ENCODE measurements at places on chromosomes 7 and 10.

DNA sequence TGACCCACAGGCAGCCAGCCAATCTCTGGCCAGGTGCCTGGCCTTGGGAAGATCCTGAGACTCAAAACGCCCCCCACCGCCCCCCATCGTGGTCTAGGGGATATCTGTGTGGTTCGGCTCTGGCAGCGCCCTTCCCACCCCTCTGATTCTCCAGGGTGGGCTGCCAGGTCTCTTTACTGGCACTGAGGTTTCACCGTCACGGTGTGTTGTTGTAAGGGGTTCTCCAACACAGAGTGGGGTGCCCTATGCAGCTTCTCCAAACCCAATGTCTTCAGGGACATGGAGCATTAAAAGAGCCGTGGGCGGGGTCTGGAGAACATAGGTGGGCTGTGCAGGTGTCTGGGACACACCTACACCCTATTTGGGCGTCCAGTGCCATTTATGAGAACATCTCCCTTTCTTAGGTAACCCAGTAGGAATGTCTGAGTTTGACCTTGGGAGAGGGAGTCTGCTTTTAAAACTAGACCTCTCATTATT, 1.5 kb downstream of the MAFK start:
- no peak for DNase-seq

- no peak for DNase-seq
These were observed 92.0 kb downstream of the TCERG1L start for GRCh38 chr10:131219584-131219886.

- DNase-seq = no peak
These were observed 85.6 kb upstream of the IMMP2L start for GRCh38 chr7:111647881-111648280.

- DNase-seq = no peak
These were observed 270.3 kb downstream of the ELFN1 start for GRCh38 chr7:1940402-1940786.

DNA sequence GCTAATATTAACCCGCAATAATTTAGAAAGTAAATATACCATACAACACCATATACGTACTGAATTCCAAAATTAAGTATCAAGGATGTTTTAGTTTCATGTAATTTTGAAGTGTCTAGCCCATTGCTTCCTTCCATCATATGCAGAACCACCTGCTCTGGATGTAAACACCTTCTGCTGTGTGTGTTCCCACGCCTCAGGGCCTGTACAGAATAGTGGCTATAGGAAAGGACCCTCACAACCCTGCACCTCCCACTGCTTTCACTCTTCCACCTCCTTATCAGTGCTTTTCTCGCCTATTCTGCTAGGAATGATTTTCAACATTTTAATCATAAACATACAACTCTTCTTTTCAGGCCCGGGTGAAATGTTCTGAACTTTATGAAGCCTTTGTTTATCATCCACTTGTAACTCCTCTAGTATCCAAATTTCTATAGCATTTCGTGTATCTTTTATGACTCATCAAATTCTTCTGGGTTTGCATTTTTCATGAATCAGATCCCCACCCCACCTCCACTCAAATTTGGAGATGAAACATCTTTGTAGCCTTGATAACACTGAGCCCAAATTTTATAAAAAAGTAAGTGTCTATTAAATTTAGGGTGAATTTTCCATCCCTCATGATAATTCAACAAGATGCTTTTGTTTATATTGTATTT, 1106.8 kb upstream of the C7orf33 start:
- DNase-seq = no peak

DNA sequence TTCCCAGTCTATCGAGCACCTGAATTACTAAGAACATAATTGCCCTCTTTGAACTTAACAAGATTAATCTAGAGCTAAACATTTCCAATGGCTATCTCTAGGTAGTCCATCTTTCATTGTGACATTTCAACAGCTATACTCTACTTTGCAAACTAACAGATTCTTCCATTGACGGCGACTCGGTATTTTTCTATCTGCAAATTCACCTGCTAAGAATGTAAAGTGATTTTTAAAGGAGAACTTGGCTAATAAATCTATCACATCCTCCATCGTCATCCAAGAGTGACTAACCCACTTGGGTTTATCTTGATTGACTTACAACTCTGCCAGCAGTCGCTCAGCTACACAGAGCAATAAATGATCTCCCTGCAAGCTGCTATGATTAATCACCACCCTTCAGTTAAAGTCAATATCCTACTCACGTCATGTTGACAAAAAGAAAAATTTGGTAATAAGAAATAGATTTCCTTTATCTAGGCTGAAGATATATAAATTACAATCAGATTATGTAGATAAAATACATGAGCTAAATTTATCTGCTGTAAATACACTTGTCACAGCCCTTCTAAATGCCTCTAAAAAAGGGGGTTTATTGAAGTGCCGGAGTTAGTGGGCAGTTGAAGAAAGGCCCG, 99.5 kb downstream of the SFMBT2 start:
- DNase-seq = no peak

DNA sequence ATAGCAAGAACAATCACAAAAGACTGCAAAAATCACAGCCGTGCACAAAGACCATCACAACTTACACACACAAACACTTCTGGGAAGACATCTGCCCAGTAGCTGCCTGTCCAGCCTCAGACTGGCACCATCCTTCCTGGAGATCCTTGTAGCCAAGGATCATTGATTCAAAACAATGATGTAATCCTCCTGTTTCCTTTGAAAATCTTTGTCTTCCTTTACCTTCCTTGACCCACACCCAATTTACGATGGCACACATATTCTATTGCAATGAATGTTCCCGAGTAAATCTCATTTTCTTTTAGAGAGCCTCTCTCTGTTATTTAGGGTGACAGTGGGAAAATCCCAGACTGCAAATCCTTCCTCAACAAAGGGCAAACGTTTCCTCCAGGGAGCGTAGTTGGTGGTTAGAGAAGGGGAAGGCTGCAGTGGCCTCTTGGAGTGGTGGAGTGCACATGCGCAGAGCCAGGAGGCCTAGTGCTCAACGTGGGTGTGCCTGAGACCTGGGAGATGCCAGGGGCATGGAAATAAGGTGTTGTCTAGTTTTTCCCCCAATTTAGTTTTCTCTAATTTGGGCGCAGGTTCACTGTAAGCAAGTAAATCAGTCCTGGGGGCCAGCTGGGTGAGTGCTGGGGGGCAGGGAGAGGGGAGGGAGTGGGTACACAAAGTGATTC, 3.1 kb upstream of the INPP5A start:
- DNase-seq = no peak

DNA sequence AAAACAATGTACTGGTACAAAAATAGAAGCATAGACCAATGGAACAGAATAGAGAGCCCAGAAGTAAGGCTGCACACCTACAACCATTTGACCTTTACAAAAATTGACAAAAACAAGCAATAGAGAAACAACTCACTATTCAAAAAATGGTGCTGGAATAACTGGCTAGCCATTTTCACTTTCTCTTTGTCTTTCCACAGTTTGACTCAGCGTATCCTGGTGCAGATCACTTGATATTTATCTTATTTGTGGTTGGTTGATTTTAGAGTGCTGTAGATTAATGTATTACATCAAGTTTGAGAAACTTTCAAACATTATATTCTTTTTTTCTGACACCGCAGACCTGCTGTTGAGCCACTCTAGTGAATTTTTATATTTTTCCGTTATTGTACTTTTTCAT, 381.4 kb downstream of the DGKB start:
- DNase-seq = no peak

GRCh38 chr10:20956843-20957242, 59.7 kb upstream of the NEBL start:
- no peak for DNase-seq

GRCh38 chr10:92891885-92892690, 43.8 kb downstream of the EXOC6 start:
- no peak for DNase-seq

DNA sequence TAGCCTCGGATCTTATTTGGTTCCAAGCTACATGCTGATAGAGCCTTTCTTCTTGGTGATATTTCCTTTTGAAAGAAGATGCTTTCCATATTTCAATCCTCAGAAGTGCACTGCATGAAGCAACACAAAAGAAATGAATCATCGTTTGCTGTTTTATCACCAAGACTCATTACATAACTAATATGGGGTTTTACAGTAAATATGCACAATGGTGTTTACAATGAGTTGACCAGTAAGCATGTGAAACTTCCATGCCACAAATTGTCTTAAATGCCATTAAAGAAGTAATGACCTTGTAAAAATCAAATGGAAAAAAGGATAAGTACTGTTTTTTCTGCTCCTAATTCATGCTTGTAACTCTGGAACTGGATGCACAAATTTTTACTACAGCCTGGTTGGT, 1017.0 kb upstream of the GHITM start:
- no peak for DNase-seq

GRCh38 chr7:51349820-51350545, 33.4 kb upstream of the COBL start:
- DNase-seq = no peak

DNA sequence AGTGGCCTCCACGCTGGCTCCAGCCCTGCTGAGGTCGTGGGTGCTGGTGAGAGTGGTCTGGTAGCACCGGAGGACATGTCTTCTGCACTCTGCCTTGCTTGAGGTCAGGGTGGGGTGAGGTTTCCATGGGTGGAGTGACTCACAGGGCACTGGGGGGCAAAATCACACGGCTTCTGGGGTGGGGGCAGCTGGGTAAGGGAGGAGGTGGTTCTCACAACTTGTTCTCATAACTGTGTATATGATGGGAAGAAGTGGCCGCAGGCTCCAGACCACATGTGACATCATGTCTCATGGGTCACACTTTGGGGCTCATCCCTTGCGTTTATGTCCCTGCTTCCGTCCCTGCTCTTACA, 884 bp upstream of the PRF1 start:
- DNase-seq = no peak

- no peak for DNase-seq
These were observed 7.4 kb downstream of the TAS2R41 start for GRCh38 chr7:143485094-143485493.

GRCh38 chr7:40439686-40440085, 304.9 kb downstream of the SUGCT start:
- no peak for DNase-seq

GRCh38 chr10:126749015-126749655, 78.6 kb upstream of the C10orf90 start:
- DNase-seq = no peak
